ENCODE measurements at places on chromosomes 2 and 18.

- no peak for DNase-seq
These were observed 45.5 kb upstream of the MSH2 start for GRCh38 chr2:47357483-47357882.

DNA sequence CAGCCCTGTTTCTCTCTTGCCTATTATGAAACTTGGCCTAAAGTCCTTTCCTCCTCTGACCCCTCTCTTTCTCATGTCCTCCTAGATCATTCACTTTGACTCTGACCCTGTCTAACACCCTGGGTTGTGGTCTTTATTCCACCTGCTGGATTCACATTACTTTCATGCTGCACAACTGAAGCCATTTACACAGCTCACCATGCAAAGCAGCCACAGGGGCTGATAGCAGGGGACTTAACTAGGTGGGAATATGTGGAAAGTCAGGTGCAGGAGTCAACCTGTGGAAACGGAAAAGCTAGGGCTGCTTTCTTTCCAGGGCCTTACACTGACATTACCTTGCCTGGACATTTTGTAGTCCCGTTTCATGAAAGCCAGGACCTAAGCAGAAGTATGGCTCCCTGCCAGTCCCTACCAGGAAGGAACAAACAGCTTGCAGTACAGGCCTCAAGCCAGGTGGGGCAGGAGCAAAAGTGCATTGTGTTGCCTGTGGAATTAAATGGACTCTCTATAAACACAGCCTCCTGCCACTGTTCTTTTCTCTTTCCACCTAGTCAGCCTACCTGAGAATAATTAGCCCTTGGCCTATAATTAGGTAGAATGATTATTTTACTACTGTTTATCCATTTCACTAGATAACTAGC, 11.8 kb downstream of the MAPRE3 start:
- DNase-seq, result no peak

GRCh38 chr18:45161850-45162249, 453.4 kb upstream of the SLC14A2 start:
- no peak for DNase-seq

DNA sequence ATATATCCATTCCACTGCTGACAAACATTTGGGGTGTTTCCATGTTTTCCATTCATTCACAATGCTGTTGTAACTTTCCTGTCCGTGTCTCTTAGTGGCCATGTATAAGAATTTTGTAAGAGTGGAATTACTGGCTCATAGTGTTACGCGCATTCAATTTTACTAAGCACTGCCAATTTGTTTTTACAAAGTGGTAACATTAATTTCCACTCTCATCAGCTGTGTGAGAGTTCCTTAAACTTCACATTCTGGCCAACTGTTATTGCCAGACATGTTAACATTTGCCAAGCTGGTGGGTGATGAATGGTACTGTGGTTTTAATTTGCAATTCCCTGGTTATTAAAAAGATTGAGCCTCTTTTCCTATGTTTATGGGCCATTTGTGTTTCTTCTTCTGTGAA, 134.2 kb downstream of the DTNB start:
- no peak for DNase-seq

DNA sequence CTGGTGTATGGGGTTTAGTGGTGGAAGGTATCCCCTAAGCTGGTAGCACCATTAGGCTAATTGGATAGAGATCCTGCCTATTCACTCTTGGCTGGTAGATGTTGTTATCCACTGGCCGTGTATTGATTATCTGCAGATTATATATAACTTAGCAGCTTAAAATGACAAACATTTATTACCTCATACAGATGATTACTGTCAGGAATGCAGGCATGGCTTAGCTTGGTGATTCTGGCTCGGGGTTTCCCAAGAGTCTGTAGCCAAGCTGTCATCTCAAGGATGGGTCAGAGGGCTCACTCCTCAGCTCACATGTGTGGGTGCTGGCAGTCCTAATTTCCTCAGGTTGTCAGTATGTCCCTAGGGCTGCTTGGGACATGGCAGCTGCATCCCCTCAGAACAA, 465.8 kb downstream of the PARD3B start:
- DNase-seq, result no peak

GRCh38 chr2:213411582-213412289, 127.5 kb downstream of the SPAG16 start:
- no peak for DNase-seq

DNA sequence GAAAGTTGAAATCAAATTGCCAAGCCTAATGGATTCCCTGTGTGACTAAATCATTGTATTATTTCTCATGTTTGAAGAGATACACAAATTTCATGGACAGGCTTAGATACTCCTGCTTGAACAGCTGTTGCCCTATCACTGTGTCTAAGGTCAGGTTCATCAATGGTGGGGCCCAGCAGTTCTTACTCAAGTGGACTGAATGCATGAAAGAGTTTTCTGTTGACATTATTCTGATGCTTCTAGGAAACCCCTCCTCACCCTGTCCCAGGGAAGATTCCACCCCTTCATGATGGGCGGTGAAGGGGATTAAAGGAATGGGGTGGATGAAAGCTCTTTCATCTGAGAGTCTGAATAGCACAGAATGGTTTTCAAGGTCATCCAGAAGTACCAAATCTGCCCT, 148.8 kb downstream of the INO80D start:
- DNase-seq, result no peak

- no peak for DNase-seq
These were observed 96.7 kb downstream of the CRIM1 start for GRCh38 chr2:36452260-36452659.

- no peak for DNase-seq
These were observed 436.7 kb downstream of the ZEB2 start for GRCh38 chr2:144083211-144083610.

DNA sequence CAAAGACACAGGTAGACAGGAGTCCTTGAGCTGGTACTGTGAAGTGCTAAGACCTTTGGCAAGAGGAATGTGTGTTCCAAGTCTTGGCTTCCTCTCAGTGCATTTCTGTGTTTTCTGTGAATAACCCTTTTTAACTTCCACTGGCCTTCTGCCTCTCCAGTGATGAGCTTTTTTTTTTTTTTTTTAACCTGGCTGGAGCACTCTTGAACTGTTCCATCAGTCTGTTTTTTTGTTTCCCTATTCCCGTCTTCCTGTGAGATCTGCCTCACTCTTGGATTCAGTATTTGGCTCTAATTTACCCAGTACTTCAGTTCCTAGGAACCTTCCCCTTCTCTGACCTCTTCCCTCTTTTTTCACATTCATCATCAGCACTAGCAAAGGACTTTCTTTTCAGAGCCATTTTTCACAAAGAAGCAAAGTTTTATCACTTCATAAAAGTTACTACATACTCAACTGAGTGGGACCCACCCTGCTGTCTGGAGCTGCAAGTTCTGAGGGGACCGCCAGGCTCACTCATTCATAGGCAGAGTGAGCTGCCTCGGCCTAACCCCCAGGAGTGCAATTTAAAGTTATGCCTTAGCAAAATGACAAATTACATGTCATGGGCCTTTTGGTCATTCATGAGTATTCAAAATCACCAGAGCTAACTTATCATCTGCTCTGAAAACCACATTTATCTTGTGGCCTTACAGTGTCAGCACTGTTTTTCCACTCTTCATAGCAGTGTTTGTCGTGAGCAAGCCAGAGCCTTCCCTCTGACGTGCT, 126.9 kb upstream of the DAPL1 start:
- no peak for DNase-seq

- no peak for DNase-seq
These were observed 12.5 kb downstream of the SPTBN1 start for GRCh38 chr2:54468673-54469072.

- DNase-seq, result no peak
These were observed 17.6 kb downstream of the ACYP2 start for GRCh38 chr2:54133056-54133455.

DNA sequence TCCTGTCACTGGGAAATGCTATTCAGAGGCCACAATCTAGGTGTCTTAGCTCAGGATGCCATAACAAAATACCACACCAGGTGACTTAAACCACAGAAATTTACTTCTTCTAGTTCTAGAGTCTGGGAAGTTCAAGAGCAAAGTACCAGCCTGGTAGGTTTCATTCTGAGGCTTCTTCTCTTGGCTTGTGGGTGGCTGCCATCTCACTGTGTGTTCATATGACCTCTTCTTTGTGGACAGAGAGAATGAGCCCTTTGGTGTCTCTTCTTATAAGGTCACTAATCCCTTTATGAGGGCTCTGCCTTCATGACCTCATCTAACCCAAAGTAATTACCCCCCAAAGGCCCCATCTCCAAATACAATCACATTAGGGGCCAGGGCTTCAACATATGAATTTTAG, 57.3 kb downstream of the RHOB start:
- no peak for DNase-seq

GRCh38 chr2:47031909-47032668, 116.5 kb upstream of the MCFD2 start:
- no peak for DNase-seq

- DNase-seq, result no peak
These were observed 138.2 kb downstream of the DOK6 start for GRCh38 chr18:69538849-69539248.

DNA sequence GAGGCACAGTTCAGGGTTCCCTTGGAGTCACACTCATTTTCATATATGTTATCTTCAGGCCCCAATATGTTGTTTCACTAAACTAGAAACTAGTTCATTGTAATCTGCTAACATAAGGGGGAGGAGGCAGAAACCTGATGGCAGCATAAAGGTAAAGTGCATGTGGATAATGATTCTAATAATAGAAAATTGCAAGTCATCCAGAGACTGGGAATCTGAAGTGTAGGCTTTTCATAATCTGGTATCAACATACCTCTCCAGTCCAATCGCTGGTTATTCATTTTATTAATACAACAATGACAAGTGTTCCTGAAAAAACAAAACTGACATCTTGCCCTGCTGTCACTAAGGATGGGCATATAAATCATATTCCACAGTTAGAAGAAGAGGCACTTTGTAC, 326.3 kb upstream of the ZNF804A start:
- DNase-seq, result no peak
